PC-3 (cell line): ENCODE measurements at places on chromosomes 1 and 21. TPM values are rescaled to one million over a fixed set of nuclear protein-coding genes. Genes with fewer than 3 reads are reported as not detected.

- H3K27ac ChIP-seq = peak within 1 kb of the TSS; percentile 53
- H3K4me1 ChIP-seq = peaks cover 24% of the 10 kb centered on the region
- H3K4me3 ChIP-seq = peak within 1 kb of the TSS; percentile 99
Observed at GRCh38 chr1:112674440-112674985, at the start of gene MOV10. MOV10 (plus strand) TSS chr1:112674659; CDS start chr1:112674913, 254 bp downstream.

GRCh38 chr1:159879977-159880376, 17.5 kb upstream of the VSIG8 start:
- H3K27ac ChIP-seq = peak overlapping the region; percentile 97
- H3K27me3 ChIP-seq = no peaks in the 10 kb centered on the region
- peak; percentile 91 for DNase-seq
- no peaks in the 10 kb centered on the region for H3K36me3 ChIP-seq

Gene S100A1
- 0.29 TPM in 1 of 2 replicates, not detected in the other for total RNA-seq

GRCh38 chr1:10755970-10756521, 40.4 kb downstream of the CASZ1 start:
- no peak overlapping the region for H3K27ac ChIP-seq
- H3K4me3 ChIP-seq = no peak overlapping the region
- peak; percentile 30 for DNase-seq
- peaks cover 12% of the 10 kb centered on the region for H3K4me1 ChIP-seq
- no peaks in the 10 kb centered on the region for H3K36me3 ChIP-seq

Gene SIPA1L2
- 8.9 and 9.8 TPM in 2 replicates for total RNA-seq

Gene PKLR
- total RNA-seq = not detected in 2 replicates

Gene FCRLA
- not detected in 2 replicates for total RNA-seq

GRCh38 chr1:71018791-71019190, 28.8 kb downstream of the PTGER3 start:
- no peaks in the 10 kb centered on the region for H3K4me1 ChIP-seq
- H3K27me3 ChIP-seq = peaks cover 46% of the 10 kb centered on the region
- no peak for DNase-seq

- H3K27me3 ChIP-seq = no peaks in the 10 kb centered on the region
- no peak for DNase-seq
- H3K4me3 ChIP-seq = no peak overlapping the region
- H3K4me1 ChIP-seq = peaks cover 33% of the 10 kb centered on the region
- H3K36me3 ChIP-seq = no peaks in the 10 kb centered on the region
Observed at GRCh38 chr1:55544826-55545225, 329.7 kb upstream of the USP24 start.

DNA sequence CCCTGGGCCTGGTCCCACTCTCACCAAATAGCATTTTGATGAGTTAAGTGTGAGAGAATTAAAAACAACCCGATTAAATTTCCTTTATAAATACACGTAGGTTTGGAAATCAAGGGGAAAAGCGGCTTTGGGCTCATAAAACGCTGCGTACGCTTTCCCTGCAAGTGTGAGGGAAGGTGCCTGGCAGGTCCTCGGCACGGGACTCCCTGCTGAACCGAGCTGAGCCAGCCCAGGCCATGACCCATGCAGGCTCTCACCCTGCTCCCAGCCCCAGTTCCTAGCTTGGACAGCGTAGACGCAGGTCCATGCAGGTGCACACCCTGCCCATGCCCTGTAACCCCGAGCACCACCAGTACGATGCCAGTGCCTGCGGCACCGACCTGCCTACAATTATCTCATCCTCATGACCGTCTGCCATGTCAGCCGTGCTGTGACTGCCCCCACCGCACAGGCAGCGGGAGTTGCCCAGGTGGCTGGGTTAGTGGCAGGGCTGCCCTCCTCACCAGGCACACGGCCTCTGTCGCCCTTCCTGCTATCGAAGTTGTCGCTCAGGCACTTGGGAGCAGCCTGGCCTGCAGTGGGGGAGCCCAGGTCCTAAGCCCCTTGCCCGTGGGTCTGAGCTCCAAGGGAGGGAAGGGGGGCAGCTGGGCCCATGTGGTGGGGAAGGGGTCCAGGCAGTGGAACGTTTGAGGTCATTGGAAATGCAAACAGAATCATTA, 41.0 kb upstream of the ACTRT2 start:
- no peaks in the 10 kb centered on the region for H3K4me1 ChIP-seq
- no peak overlapping the region for H3K27ac ChIP-seq
- no peak for DNase-seq
- peaks cover 61% of the 10 kb centered on the region for H3K27me3 ChIP-seq

DNA sequence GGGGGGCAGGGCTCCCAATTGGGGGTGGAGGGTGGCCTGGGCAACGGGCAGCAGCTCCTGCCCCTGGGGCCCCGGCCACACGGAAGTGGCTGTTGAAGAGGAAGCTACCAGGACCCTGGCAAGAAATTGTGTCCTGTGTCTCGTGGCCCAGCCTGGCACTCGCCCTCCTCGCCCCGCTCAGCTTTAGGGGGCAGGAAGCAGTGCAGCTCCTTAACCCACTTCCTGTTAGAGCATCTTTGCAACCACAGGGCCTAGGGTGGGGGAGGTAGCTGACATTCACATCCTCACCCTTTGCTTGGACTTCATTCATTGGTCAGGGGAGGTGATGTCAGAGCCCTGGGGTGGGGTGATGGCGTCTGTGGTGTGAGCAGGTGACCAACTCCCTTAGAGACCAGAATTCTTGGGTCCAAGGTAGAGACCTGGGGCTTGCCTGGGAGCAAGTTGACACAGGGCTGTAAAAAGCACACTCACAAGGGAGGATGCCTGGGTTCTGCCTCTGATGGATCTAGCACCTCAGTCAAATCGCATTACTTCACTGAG, at the start of gene ARHGAP30:
ARHGAP30 (minus strand) TSS at position 161 of the 540 bp plus-strand sequence. CDS start 267 bp downstream, outside the sequence.
- H3K4me1 ChIP-seq = no peaks in the 10 kb centered on the region
- H3K4me3 ChIP-seq = no peak within 1 kb of the TSS
- H3K36me3 ChIP-seq = no peaks in the 10 kb centered on the region

- no peak for DNase-seq
- peak overlapping the region; percentile 92 for H3K4me3 ChIP-seq
- no peaks in the 10 kb centered on the region for H3K27me3 ChIP-seq
- 0 out of 2 replicates have a peak overlapping the region, but pooled peaks have one; percentile 78 for H3K27ac ChIP-seq
Observed at GRCh38 chr1:19884312-19884711, 2.1 kb downstream of the OTUD3 start.

GRCh38 chr1:175963740-175964139, 220.3 kb upstream of the TNR start:
- no peak overlapping the region for H3K4me3 ChIP-seq
- no peaks in the 10 kb centered on the region for H3K4me1 ChIP-seq
- DNase-seq = no peak
- H3K27ac ChIP-seq = no peak overlapping the region

DNA sequence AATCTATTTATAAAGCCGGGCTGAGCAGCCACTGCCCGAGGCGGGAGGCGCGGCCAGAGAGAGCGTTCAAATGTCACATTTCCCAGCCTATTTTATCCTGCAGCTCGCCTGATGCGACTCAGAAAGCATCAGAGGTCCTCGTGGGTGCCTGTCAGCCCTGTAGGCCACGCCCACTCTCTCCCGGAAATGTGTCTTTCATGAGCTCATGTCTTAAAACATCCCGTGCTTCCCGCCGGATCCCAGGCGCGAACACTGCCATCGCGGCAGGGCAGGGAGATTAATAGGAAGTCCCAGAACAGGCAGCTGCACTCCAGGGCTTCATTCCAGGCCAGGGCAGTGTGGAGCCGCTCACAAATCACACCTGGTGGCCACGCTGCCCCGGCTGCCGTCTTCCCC, 117.5 kb downstream of the PRDM16 start:
- H3K27me3 ChIP-seq = peaks cover 56% of the 10 kb centered on the region
- peak; percentile 18 for DNase-seq
- H3K36me3 ChIP-seq = no peaks in the 10 kb centered on the region

DNA sequence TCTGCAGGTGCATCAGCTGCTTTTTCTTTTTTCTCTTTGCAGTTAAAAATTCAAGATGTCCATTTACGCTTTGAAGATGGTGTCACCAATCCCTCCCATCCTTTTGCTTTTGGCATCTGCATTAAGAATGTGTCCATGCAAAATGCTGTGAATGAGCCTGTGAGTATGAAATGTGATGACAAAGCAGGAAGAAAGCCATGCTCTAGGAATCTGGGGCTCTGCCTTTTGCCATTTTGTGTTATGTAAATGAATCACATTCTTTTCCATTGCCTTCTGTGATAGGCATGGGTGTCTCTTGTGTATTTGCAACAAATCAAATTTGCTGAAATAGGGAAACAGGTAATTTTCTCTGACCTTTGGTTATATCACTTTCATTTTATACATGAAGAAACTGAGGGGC, 19.4 kb downstream of the VPS13D start:
- H3K4me1 ChIP-seq = peaks cover 19% of the 10 kb centered on the region
- no peak overlapping the region for H3K4me3 ChIP-seq
- H3K36me3 ChIP-seq = peaks cover 43% of the 10 kb centered on the region

Gene NID1
- 11.1 and 13.1 TPM in 2 replicates for total RNA-seq

GRCh38 chr1:5818755-5819154, 173.5 kb downstream of the NPHP4 start:
- no peaks in the 10 kb centered on the region for H3K4me1 ChIP-seq
- no peak overlapping the region for H3K27ac ChIP-seq
- DNase-seq = no peak
- H3K27me3 ChIP-seq = peaks cover 82% of the 10 kb centered on the region

Gene LYPD8
- not detected in 2 replicates for total RNA-seq

DNA sequence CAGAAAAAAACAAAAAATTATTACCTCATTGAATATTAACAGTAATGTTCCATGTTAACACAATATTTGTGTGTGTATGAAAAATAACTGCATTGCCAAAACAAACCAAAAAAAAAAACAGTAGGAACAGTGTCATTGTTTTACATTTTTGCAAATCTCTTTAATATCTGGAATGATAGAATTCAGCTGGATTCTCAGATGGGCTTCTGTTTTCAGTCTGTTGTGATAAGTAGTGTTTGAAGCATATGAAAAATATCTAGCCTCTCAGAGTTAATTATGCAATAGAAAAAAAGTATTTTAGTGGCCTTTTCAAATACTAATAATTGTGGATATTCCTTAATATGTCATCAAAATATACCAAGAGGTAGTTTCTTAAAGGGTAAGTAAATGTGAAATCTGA, 52.9 kb upstream of the RWDD3 start:
- H3K27me3 ChIP-seq = no peaks in the 10 kb centered on the region
- no peak overlapping the region for H3K27ac ChIP-seq
- H3K36me3 ChIP-seq = no peaks in the 10 kb centered on the region

Gene VSIG8
- 0.29 and 0.47 TPM in 2 replicates for total RNA-seq

Gene TMEM82
- total RNA-seq = not detected in 2 replicates

Gene CLEC20A
- total RNA-seq = not detected in 2 replicates

- H3K36me3 ChIP-seq = no peaks in the 10 kb centered on the region
- H3K27ac ChIP-seq = peak overlapping the region; percentile 21
- H3K4me3 ChIP-seq = peak overlapping the region; percentile 96
- H3K27me3 ChIP-seq = no peaks in the 10 kb centered on the region
Observed at GRCh38 chr1:51234721-51235425, 1.2 kb upstream of the RNF11 start.

GRCh38 chr1:7186382-7187111, 401.3 kb downstream of the CAMTA1 start:
- no peaks in the 10 kb centered on the region for H3K4me1 ChIP-seq
- H3K4me3 ChIP-seq = no peak overlapping the region
- no peak overlapping the region for H3K27ac ChIP-seq
- peaks cover 23% of the 10 kb centered on the region; the same call in 1 of the 2 replicates for H3K27me3 ChIP-seq

DNA sequence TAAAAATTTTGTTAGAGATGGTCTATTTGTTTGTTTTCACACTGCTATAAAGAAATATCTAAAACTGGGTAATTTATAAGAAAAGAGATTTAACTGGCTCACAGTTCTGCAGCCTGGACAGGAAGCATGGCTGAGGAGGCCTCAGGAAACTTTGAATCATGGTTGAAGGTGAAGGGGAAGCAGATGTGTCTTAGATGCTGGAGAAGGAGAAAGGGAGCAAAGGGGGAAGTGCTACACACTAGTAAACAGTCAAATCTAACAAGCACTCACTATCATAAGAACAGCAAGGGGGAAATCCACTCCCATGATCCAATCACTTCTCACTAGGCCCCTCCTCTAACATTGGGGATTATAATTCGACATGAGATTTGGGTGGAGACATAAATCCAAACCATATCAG, 76.8 kb upstream of the COL24A1 start:
- H3K27ac ChIP-seq = no peak overlapping the region
- H3K36me3 ChIP-seq = no peaks in the 10 kb centered on the region
- no peaks in the 10 kb centered on the region for H3K4me1 ChIP-seq
- H3K27me3 ChIP-seq = peaks cover 9% of the 10 kb centered on the region; the same call in 1 of the 2 replicates

DNA sequence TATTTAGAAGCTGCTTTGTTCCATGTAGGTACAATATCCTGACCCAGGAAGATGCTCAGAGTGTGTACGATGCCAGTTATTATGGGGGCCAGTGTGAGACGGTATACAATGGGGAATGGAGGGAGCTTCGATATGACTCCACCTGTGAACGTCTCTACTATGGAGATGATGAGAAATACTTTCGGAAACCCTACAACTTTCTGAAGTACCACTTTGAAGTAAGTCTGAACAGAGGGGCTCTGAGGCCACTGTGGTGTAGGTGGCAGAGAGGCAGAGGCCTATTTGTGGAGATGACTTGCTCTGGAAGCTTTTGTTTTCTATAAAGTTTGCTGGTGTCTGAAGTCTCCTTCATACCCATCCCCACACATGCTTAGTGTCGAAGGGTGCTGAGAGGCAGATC, 26.8 kb downstream of the C8A start:
- no peak overlapping the region for H3K27ac ChIP-seq
- H3K36me3 ChIP-seq = no peaks in the 10 kb centered on the region
- DNase-seq = no peak
- H3K27me3 ChIP-seq = peaks cover 23% of the 10 kb centered on the region
- H3K4me1 ChIP-seq = no peaks in the 10 kb centered on the region

DNA sequence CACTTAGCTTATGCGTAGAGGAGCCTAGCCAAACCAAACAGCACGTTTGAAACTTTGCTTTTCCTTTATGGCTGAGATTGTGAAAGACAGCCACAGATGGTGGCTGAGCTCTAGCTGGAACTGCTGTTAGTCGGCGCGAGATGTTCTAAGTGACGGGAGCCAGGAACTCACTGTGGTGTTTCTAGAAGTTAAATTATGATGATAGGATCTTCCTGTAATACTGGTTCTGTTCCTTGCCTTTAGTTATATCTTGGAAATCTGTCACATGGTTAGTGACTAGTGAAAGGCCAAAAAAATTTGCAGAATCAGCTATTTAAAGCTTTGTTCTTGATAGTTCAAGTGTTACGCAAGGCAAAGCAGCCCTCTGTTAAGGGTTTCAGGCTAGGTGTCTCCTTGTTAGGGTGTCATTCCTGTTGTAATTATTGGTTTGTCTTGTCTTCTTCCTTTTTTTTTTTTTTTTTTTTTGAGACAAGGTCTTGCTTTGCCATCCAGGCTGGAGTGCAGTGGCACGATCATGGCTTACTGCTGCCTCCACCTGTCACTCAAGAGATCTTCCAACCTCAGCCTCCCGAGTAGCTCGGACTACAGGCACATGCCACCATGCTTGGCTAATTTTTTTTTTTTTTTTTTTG, 22.6 kb downstream of the AK4 start:
- H3K27ac ChIP-seq = peak overlapping the region; percentile 35
- no peaks in the 10 kb centered on the region for H3K27me3 ChIP-seq
- H3K4me1 ChIP-seq = peaks cover 34% of the 10 kb centered on the region
- DNase-seq = peak; percentile 64

Gene IQCC
- 8.5 and 11.8 TPM in 2 replicates for total RNA-seq

DNA sequence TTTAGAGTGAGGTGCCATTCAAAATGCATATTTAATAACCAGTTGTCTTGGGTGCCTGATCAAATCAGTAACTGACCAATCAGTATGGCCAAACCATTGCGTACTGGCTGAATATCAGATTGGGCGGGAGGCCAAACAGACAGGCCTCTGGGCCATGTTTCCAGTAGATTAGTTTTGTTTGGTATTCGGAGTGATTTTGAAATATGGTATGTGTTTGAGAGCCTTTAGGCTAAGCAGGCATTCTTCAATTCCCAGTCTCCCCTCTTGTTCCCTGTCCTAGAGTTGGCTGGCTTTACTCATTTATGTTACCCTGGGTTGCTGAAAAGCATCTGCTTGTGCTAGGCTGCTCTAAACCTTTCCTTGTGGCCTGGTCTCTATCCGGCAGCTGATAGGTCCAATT, 80.1 kb downstream of the BACH1 start:
- no peak overlapping the region for H3K27ac ChIP-seq
- DNase-seq = no peak
- H3K27me3 ChIP-seq = no peaks in the 10 kb centered on the region
- no peaks in the 10 kb centered on the region for H3K36me3 ChIP-seq
- peaks cover 17% of the 10 kb centered on the region for H3K4me1 ChIP-seq

Gene GJA9
- total RNA-seq = 0.35 TPM in 1 of 2 replicates, not detected in the other

Gene LAMB3
- total RNA-seq = 473 and 650 TPM in 2 replicates
